ENCODE measurements at places on chromosomes 2 and 18.

DNA sequence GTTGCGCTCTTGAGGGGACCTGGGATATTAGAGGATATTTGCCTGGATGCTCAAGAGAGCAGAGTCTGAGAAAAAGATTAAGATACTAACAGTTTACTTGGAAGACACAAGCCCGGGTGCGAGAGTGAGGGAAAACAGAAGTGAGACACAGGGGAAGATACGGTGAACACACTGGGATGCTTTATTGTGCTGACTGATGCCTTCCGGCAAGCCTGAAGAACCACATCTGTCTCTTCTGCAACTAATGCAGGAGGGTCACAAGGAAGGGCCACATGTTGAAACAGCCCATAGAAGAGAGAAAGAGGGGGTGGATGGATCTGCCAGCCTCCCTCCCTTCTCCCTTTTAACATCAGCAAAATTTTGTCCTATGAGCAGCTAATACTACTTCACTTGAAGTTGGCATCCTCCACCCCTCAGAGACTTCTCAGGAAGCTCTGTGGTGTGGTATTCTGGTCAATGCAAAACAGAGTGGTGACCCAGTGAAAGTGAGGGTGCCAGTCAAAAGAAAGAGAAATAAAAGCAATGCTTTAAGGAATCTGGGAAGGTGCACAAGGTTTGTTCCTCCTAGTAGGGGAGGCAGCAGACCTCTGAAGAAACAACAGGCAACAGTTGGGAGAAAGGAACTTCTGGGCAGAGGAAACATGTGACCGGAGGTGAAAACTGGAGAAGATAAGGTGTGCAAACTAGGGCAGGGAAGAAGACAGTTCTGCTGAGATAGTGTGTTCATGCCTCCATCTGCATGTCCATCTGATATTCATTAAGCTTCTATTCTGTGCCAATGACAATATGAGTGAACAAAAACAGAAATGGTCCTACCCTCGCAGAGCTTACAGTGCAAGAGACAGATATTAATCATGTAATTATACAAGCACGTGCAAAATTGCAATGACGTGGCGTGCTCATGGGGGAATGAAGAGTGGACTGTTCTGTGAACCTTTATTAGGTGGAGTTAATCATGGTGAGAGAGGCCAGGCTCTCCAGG lies 107.1 kb downstream of the LYPD6B start:
- DNase-seq = no peak

- DNase-seq = no peak
These were observed 53.7 kb downstream of the HS1BP3 start for GRCh38 chr2:20596973-20597859.

- DNase-seq = peak; percentile 14
These were observed 16.5 kb downstream of the DYNC1I2 start for GRCh38 chr2:171703574-171704347.

GRCh38 chr2:170582313-170582712 lies 132.8 kb upstream of the SP5 start:
- DNase-seq = no peak

- no peak for DNase-seq
These were observed 93.5 kb upstream of the NEDD4L start for GRCh38 chr18:57950542-57950941.

- DNase-seq = no peak
These were observed 61.0 kb downstream of the PTH2R start for GRCh38 chr2:208467564-208467963.

DNA sequence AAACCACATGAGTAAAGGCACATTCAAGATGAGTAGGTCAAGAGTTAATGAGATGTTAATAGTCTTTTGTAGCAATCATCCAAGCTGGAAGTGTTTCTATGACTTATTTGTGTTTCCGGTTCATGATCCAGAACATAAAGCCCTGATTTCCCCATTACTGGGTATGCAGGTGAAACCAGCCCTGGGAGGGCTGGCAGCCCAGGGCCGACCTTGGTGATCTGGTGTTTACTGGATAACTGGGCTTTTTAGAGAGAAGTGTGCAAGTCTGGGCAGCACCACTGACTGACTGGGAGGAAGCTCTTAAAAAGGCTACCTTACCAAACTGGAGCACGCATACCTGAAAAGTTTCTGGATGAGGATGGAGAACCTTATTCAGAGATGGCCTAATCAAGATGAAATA lies 431.6 kb upstream of the VRK2 start:
- DNase-seq = no peak

GRCh38 chr2:241762321-241762932 lies 14.2 kb upstream of the GAL3ST2 start:
- DNase-seq = no peak

DNA sequence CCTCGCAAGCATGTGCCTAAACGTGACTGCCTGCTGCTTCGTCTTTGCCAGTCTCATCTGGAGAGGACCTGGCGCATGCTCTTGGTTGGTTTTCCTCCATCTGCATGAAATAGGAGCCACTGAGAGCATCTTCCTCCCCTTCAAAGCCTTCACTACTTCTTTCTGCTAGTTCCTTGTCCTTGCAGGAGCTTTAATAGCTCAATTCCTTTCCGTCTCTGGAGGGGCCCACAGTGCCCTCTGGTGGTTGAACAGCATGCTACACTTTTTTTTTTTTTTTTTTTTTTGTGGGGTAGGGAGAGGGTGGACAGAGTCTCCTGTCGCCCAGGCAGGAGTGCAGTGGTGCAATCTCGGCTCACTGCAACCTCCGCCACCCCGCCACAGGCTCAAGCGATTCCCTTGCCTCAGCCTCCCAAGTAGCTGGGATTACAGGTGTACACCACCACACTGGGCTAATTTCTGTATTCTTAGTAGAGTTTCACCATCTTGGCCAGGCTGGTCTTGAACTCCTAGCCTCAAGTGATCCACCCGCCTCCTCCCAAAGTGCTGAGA lies 59.6 kb downstream of the SP110 start:
- peak; percentile 31 for DNase-seq

DNA sequence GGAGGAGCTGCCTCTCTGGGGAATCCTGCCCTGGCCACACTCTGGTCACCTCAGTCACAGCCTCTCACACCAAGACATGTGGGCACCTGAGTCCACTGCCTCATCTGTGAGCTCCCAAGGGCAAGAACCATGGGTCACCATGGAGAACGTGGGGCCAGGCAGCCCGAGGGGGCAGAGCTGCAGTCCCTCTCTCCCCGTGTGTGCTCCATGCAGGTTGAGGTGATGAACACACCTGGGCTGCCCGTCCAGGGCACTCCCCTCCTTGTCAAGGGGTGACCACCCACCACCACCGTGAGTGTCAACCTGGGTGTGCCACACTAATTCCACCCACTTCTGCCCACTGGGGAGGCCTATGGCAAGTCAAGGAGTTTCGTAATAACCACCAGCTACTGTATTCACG lies 159.6 kb upstream of the RAB6C start:
- no peak for DNase-seq

DNA sequence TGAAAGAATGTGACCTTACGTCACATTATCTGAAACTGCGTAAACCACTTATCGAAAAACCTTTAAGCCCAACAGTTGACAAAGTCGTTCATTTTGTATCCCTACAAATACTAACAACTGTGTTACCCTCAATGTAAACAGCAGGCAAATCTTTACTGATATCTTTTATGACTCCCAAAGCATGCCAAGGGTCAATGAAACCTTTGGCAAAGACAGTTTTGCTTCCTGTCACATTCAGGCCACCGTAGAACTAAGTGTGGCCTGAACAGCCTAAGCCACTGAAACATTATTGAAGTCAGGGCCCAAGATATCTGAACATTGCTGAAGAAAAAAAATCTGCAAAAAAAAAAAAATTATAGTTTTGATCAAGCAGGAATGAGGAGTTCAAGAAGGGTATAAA lies 77.3 kb downstream of the FAM124B start:
- DNase-seq = no peak

DNA sequence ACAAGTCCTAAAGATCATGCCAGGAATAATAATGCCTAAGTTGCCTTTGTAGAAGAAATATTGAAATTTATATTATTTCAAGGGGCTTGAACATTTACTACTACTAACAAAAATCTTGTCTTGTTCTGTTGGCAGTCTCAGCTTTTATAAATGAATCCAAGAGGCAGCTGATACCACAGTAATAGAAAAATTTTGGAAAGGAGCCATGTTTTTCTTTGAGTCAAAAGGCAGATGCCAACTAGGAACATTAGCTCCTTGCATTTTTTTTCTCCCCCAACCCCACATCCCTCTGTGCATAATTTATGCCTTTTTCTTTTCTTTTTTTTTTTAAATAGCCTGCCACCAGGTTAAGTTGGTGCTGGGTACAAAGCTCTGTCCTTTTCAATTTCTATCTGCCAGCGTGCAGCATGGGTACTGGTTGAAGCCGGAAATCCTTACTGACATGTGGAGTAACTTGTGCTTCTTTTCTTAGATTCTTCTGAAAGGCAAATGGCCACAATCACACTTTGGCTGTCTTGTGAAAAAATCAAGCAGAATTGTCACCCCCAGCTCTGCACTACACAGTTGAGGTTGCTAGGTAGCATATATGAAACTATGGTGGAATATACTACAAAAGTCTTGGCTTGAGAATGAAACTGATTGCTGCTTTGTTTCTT lies 98.8 kb downstream of the RHBDD1 start:
- no peak for DNase-seq

- no peak for DNase-seq
These were observed 15.2 kb downstream of the OTOF start for GRCh38 chr2:26462511-26463243.

DNA sequence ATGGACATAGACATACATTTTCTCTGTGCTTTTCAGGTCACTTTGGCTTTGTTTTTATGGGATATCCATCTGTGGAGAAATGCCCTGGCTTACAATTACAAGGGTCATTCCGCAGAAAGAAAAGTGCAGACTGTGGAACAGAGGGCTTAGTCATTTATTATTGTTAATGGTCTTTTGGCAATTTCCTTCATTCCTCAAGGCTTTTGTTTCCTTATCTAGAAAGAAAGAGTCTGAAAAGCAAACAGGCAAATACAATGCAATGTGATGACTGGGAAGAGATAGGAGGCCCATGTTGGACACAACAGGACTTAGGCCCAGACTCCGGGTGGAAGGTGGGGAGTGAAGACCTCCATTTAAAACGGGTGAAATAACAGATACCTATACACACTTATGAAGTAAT lies 129.5 kb upstream of the CAVIN2 start:
- DNase-seq = no peak

- DNase-seq = no peak
These were observed 35.1 kb downstream of the CAPN13 start for GRCh38 chr2:30772021-30772705.

- DNase-seq = no peak
These were observed 52.8 kb downstream of the EIF2AK3 start for GRCh38 chr2:88574445-88574844.

GRCh38 chr2:64404743-64405142 lies 49.2 kb upstream of the LGALSL start:
- no peak for DNase-seq

DNA sequence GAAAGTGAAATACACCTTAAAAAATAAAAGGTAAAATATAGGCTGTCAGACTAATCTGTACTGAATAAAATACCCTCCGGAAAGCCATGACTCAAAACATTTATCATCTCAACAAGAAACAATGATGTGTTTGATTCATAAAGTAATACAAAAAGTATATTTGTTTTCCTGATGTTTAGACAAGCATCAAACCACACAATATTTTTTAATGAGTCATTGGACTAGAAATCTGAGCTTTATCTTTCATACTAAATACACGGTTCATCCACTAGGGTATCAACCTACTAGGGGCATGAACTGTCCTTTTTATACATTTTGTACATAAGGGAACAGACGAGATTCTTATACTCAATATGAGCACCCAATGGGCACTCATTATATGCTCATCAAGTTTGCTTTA lies 31.3 kb downstream of the CD226 start:
- no peak for DNase-seq

DNA sequence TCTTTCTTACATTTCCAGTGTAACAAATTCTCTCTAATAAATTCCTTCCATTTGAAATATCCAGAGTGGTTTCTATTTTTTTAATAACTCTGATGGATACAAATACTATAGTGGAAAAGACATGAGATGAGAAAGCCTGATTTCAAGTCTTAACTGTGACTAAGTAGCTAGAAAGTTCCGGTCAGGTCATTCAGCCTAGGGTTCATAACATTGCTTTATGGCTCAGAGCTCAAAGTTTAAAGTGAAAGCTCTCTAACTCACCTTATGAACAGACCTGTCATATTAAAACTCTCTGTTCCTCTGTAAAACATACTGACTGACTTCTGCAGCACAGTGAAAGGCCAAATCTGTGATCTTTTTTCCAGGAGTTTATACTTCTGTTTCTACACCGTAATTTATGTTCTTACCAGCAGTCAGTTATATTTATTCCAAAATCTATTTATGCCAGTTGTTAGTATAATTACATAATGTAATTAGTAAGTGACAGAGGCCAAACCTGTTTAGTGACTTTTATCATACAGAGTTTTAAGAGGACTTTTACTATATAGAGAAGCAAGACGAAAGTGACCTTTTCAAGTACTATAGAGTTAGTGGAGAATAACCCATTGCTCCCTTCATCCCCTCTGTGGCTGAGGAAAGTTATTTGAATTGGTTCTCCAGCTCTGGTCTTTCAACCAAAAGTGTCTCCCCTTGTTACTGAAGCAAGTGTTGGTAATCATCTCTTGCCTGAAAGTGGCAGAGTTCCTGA lies 118.8 kb upstream of the PDE1A start:
- DNase-seq = no peak

DNA sequence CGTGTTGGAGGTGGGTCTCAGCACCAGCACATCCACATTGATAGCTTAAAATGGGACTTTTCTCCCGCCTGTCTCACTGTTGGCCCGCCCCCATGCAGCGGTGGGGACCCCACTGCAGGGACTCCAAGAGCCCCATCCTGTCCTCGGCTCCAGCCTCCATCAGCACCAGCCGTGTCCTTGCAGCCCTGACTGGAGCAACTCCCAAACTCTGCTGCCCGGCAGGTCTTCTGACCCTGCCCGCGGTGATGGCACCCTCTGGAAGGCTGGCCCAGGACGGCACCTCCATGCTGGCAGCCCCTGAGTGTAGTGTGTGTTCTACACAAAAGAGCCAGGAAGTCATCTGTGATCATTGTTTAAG lies 41.6 kb upstream of the KCNG2 start:
- DNase-seq = no peak
